CD4-positive, alpha-beta T cell treated with Interleukin-10 for 1 hour (primary cell): ENCODE measurements at places on chromosomes 5 and 9.

- no peak for DNase-seq
Observed at GRCh38 chr5:124859556-124860290, 113.3 kb upstream of the ZNF608 start.

- DNase-seq, result no peak
Observed at GRCh38 chr9:134648701-134649530, 7.3 kb downstream of the COL5A1 start.

DNA sequence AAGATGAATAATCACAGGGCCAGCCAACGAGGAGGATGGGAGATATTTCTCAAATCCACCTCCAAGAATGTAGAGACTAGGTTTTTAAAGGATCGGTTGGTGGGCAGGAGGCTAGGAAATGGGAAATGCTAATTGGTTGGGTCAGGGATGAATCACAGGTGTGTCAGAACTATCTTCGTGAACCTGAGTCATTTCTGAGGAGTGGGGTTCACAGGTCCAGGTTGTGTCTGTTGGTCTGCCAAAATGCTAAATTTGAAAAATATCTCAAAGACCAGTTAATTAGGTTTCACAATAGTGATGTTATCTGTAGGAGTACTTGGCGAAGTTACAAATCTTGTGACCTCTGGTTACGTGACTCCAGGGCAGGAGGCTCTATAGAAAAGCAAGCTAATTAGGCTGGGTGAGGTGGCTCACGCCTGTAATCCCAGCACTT, 2.6 kb upstream of the PLAA start:
- DNase-seq, result no peak

- no peak for DNase-seq
Observed at GRCh38 chr5:180630426-180630825, 19.0 kb downstream of the FLT4 start.

DNA sequence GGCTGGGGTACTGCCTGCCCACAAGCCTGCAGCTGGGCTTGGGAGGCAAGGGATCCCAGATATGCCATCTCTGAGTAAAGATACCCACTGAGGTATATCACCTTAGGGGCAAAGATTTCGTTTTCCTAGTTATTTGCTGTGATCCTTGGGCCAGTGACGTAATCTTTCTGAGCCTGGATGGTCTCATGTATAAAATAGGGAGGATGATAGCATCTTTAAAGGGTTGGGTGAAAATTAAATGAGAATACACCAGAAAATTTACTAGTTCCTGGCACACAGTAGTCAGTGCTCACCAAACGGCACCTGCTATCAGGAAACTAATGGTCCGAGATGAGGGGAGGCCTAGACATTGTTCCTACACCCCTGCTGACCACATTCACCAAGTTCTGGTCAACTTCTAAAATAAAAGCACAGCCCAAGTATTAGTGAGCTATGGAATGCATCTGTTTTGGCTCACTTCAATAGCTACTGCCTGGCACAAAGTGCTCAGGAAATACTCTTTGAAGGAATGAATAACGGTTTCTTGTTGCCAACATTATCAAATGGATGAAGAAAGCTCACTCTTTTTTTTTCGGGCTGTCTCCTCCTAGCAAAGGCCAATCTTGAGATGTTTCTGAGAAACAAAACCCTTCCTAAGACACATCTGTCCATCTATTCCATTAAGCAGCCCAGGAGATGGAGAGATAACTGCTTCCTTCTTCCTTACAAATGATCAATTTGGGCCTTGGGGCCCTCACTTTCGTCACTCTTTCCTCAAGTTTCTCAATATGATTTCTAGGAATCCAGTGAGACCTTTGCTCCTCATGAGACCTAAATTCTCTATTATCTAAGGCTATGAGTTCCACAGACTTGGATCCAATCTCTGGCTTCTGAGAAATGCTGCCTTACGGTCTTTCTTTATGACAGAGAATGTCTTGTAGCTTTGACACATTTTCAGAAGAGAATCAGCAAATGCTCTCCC, 98.2 kb downstream of the DPYSL3 start:
- DNase-seq, result no peak

DNA sequence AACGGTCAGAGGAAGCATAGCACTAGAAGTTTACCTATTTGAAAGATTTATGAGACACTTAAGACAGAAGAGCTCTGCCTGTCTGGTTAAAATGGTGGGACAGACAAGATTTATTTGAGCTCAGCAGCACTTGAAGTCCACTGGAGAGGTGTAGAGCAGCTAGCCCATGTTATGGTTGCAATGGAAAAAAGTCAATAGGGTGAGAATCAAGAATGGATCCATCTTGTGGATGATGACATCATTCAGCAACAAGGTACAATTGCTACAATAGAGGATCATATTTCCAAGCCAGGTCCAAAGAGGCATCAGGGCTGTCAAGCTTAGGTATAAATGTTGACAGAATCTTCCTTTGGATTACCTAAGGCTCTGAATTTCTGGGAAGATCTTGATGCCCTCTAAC, 21.1 kb upstream of the ZNF131 start:
- no peak for DNase-seq
